ENCODE measurements at places on chromosomes 1 and 21.

GRCh38 chr21:46598581-46599572 is 6.0 kb downstream of the S100B start:
- no peak for DNase-seq

GRCh38 chr1:106232128-106232527 is 824.3 kb upstream of the PRMT6 start:
- DNase-seq: no peak

DNA sequence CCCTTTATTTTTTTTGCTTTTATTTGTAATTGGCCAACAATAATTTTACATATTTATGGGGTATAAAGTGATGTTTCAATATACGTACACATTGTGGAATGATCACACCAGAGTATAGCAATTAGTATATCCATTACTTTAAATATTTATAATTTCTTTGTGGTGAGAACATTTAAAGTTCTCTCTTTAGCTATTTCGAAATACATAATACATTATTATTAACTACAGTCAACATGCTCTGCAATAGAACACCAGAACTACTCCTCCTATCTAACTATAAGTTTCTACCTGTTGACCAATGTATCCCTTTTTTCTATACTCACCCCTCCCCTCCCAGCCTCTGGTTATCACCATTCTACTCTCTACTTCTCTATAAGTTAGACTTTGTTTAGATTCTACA is 77.4 kb downstream of the SCMH1 start:
- no peak for DNase-seq

- DNase-seq: no peak
These were observed 14.8 kb downstream of the LHX4 start for GRCh38 chr1:180244840-180245239.

DNA sequence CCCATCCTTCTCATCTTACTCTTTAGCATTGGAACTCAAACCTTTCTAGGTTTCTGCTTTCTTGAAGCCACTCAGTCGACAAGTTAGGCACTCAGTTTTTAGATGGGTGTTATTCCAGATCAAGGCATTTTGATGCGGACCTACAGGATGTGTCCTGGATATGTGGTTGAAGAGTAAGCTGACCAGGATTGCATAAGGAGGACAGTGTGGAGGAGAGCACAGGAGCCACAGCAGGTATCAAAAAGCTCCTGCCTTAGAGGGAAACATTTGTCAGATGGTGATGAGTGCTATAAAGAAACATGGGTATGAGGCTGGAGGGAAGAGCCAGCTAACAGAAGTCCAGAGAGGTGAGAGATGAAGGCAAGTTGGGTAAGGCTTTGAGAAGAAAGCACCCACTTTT is 33.9 kb upstream of the OPRD1 start:
- no peak for DNase-seq

DNA sequence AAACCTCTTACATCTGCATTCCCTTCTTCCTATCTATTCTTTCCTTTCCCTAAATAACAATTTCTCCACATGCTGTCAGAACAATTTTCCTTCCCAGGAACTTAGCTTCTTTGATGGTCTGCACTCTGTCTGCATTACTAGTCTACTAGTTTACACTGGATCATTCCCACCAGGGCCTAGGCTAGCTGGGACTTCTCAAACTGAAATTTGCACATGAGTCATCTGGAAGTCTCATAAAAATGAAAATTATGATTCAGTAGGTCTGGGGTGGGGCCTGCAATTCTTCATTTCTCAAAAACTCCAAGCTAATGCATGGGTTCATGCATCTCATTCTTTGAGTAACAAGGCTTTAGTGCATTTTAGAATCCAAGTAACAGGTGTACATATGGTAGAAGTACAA is 74.2 kb downstream of the GABPA start:
- DNase-seq: no peak

Data from stimulated activated CD4-positive, alpha-beta T cell treated with anti-CD3 and anti-CD28 coated beads, Interleukin-1b, Interleukin-23, amount 100 ng/mL, for 1 hour (primary cell).